Activated CD4-positive, alpha-beta T cell treated with anti-CD3 and anti-CD28 coated beads, Interleukin-2, amount 10 ng/mL, durations not matched to agents 24 days and 14 days (primary cell): ENCODE measurements at places on chromosomes 2 and 18. TPM values are rescaled to one million over a fixed set of nuclear protein-coding genes. Genes with fewer than 3 reads are reported as not detected.
A peak's percentile ranks its signal among the peaks of the same experiment; 100 is the strongest.

DNA sequence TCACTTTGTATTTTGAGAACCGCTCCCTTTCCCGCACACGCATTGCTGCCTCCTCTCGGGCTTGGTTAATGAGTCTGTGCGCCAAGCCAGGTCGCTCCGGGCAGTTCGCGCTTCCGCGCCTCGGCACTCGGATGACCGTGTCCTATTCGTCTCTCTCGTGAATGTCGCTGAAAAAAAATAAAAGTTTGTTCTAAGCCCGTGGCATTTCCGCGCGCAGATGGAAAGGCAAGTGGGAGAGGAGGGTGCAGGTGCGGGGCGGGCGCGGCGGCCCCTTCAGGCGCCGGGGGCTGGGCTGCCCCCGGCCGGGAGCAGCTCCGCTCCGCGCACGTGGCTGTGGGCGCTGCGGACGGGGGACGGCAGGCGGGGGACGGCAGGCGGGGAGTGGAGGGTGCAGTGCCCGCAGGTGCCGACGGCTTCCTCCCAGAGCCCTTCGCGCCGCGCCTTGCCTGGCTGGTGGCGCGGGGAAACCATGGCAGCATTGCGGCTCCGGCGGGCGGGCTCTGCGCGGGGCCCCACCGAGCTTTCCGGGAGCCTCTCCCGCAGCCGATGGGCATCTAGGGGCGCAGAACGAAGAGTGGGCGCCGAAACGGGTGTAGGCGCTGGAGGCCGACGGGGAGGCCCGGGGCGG, 159.6 kb upstream of the SIX2 start:
- DNase-seq = no peak

DNA sequence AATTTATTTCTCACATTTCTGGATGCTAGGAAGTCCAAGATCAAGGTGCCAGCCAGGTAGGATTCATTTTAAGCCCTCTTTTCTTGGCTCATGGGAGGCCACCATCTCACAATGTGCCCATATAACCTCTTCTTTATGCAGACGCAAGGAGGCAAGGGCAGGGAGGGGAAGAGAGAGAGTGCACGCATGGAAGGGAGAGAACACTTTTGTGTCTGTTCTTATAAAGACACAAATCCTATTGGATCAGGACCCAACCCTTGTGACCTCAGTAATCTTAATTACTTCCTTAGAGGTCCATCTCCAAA, 32.5 kb downstream of the CMPK2 start:
- peak; percentile 69 for DNase-seq

DNA sequence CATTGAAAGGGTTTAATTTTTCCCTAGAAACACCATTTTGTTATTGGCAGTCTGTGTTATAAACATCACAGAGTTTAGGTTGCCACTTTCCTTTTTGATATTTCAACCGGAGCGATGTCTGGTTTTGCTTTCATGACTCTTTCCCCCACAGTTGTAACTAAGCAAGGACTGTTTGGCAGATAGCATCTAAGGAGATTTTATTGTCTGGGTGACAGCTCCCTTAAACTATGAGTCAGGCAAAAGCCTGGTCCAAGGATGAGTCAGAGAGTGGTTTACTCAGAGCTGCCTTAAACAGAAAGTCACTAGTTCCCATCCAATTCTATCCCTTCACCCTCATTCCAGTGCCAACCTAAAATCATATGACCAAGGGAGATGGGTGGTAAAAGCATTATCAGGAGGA, 341.6 kb upstream of the VWC2L start:
- peak; percentile 55 for DNase-seq

DNA sequence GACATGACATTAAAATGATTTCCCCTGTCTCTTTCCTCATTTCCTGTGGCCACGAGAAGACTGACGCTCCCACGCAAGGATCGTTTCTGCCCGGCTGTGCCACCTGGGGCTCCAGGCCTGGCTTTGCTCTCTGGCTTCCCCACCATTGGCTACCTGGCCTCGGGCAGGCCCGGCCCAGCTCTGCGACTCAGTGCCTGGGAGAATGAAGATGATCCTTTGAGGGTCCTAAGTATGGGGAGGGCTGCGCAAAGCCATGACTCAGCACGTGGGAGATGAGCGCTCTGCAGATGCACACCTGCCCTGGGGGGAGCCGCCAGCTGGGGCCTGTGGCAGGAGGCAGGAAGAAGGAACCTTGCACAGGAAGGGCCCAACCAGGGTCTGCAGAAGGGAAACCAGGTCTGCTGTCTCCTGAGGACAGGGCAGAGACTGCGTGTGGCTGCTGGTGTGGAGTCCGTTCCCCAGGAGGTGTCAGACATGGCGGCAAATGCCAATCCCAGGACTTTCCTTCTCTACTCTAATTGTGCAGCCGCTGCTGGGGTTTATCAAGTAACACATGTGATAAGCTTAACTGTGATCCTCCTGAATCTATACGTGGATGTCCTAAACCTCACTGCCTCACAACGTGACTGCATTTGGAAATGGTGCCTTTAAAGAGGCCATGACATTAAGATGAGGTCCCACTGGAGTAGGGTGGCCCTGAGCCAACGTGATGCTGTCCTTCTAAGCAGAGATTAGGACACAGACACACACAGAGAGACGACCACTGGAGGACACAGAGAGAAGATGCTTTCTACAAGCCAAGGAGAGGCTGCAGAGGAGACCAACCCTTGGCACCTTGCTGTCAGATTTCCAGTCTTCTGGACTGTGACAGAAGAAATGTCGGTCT, 32.9 kb downstream of the MBP start:
- DNase-seq = peak; percentile 76

Gene SERPINB4
- total RNA-seq = not detected in 2 replicates
